ENCODE measurements at places on chromosomes 3 and 15. TPM values are rescaled to one million over a fixed set of nuclear protein-coding genes. Genes with fewer than 3 reads are reported as not detected.

The PHLDB2 gene
- 33.8 TPM for total RNA-seq

The GCSAM gene
- 0.40 TPM for total RNA-seq

The ERICH6 gene
- 0.11 TPM for total RNA-seq

The AQP9 gene
- total RNA-seq, result 0.21 TPM

The ARIH2 gene
- total RNA-seq, result 136 TPM

The KLHL40 gene
- not detected for total RNA-seq

The CAMK1 gene
- 35.9 TPM for total RNA-seq

The HCLS1 gene
- 23.0 TPM for total RNA-seq

Measured in thyroid gland (tissue), 4 donors.